GM20000 (cell line): ENCODE measurements at places on chromosomes 12 and 14.

- DNase-seq: no peak
These were observed 167.1 kb downstream of the CAND1 start for GRCh38 chr12:67436230-67436629.

DNA sequence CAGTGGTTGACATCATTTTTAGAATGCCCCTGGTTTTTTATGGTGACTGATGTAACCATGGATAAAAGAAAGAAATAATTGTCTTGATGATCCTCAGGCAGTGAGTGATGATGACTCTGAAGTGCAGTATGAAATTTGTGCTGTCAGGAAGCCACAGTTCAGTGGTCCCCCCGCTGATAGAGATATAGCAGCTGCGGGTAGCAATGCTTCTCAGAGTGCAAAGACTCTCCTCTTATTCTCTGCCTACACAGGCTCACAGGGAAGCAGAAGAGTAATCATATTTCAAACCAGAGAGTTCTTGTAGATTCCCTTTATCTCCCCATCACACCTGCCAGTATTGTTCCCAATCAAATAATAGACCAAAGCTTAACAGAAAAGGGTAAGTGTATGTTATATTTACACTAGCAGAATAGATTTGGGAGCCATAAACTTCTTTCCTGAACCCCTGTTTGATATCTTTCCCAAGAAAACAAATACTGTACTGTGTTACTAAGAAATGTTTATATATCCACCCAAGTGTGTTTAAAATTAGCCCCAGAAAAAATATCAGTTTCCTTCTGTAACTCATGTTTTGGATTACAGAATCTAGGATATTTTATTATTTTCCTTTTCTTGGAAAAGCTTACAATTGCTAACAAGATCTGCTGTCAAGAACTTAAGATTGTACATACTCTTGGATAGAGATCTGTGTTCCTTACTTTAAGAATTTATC lies 1817.4 kb upstream of the FLRT2 start:
- DNase-seq: no peak

- DNase-seq: no peak
These were observed 179.2 kb upstream of the RTL1 start for GRCh38 chr14:101082436-101083384.

GRCh38 chr14:74569806-74570591 lies 42.0 kb downstream of the LTBP2 start:
- no peak for DNase-seq

DNA sequence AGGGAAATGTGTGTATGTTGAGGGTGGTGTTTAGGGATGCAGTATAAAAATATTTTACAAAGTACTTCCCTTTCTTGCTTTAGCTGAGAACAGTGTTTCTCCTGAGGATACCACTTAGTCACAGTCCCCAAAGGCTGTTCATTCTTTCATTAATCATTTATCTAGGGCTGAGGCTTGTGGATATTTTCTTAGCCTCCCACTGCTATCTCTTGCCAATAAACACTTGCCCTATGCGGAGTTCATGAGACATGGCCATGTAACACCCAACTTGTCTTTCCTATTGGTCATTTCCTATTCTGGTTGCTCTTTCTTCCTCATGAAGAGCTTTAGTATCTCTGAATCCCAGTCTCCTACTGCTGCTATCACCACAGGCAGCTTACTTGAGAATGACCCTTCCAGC lies 75.1 kb downstream of the ETNK1 start:
- no peak for DNase-seq

DNA sequence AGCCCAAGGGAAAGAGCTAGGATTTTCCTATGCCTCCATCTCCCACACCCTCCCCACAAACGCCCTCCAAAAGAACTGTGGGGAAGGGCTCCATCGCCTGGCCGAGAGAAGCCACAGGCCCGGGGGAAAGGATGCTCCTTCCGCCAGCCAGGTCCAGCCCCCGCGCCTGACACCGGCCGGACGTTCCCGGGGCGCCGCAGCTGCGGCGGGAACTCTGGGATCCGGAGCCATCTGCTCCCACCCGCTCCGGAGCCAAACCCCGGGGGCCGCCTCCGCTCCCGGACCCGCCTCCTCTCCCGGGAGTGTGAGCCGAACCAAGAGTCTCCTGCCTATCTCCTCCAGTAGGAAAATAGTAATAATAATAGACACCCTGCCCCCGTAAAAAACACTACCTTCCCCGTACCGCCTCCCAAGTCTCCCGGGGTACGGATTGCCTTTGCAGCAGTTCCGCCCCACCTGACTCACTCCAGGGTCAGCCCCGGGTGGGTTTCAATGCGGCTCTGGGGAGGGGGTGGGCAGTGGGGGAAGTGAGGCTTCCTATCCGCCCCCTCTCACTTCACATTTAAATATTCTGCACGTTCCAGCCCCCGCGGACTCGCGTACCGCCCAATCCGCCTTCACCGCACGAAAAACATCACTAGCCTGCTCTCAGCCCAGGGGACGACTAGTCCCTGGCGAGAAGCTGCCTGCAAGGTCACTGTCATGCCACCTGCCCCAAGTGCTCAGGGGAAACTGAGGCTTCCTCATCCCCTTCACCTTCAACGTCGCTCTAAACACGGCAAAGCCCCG lies 2.4 kb downstream of the AGAP2 start:
- DNase-seq: no peak

GRCh38 chr12:51970904-51971646 lies 19.6 kb downstream of the ACVR1B start:
- DNase-seq: peak; percentile 73

- no peak for DNase-seq
These were observed 152.6 kb downstream of the DERA start for GRCh38 chr12:16063726-16064125.

DNA sequence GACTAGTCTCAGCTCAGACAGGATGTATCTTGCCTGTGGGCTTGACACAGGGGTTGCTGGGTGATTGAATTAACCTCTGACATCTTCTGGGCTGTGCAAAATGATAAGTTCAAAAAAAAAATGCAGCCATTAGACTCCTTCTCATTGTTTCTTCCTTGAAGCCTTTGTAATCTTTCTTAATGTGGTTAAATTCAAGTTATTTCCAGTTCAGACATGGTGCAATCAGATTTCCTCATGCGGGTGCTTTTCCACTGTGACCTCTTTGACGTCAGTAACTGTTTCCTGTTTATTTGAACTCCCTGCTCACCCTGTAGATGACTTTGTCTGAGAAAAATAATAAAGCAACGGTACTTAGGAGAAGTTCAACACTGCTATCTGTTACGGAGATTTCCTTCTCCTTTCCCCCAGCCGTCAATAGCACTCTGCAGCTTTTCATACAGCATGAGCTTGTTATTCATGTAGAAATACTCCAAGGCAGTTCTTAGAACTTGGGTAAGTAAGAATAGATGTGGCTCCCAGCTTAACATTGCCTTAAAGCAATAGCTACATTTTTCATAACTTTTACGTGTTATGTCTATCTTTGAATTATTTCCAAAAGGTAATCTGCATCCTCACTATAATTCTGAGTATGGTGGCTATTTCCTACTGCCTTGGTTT lies 155.5 kb downstream of the PRKCH start:
- no peak for DNase-seq

DNA sequence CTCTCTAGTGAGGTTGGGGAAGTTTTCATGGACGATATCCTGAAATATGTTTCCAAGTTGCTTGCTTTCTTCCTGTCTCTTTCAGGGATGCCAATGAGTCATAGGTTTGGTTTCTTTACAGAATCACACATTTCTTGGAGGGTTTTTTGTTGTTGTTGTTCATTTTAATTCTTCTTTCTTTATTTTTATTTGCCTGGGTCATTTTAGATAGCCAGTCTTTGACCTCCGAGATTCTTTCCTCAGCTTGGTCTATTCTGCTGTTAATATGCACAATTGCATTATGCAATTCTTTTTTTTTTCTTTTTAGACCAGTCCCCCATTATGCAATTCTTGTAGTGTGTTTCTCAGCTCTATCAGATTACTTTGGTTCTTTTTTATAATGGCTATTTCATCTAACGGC lies 338.9 kb downstream of the AEBP2 start:
- no peak for DNase-seq

DNA sequence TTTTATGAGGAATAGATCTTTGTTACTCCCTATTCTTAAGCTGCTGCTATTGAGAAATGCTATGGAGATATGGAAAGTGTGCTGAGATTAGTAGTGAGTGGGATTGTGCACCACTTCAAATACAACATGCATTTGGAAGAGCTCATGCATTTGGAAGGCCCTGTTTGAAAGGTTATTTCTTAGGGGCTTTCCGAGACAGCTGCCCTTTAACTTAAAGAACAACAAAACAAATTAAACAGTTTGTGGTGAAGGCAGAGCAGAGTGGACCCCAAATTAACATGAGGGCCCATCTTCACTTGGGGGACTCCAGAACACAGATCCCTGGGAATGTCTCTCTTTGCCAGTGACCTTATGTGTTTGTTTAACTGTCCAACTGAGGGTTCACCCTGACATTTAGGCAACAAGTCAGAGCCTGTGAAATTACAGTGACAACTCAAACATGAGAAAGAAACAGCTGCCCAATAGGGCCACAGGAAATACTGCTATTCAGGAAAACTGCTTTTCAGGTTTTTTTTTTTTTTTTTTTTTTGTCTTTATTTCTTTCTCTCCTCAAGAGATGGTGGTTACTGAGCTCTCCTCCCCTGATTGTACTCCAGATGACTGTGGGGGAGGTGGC lies 41.4 kb upstream of the IGF1 start:
- DNase-seq: peak; percentile 10

DNA sequence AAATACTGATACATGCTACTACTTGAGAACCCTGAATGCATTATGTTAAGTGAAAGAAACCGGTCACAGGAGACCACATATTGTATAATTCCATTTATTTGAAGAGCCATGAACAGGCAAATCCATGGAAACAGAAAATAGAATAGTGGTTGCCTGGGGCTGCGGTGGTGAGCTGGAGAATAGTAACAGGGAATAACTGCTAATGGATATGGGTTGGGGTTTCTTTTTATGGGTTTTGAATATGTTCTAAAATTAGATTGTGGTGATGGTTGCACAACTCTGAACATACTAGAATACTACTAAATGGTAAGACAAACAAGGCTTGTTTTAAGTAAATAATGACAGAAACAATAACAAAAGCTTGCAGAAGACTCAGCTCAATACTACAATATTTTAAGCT lies 293.0 kb downstream of the BTG1 start:
- no peak for DNase-seq

- DNase-seq: no peak
These were observed 114.2 kb downstream of the C12orf75 start for GRCh38 chr12:105444653-105445102.

- no peak for DNase-seq
These were observed 19.4 kb upstream of the KRT18 start for GRCh38 chr12:52929538-52929937.
